ENCODE measurements at places on chromosomes 11 and 22.

DNA sequence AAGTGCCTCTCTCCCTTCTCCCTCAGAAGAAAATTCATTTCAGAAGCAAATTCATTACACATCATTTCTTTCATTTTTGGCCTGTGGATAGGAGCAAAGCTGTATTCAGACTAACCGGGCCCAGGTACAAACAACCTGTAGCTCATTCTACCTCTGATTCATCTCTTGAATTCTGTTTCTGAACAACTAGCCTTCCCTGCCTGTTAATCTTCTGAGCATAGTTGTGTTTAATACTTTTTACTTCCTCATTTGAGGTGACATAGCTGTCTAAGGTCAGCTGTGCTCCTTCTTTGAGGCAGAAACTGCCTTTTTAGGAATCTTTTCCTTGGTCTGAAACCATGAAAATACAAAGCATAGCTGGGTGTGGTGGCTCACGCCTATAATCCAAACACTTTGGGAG is 12.6 kb upstream of the IL18BP start:
- peak; percentile 25 for DNase-seq

DNA sequence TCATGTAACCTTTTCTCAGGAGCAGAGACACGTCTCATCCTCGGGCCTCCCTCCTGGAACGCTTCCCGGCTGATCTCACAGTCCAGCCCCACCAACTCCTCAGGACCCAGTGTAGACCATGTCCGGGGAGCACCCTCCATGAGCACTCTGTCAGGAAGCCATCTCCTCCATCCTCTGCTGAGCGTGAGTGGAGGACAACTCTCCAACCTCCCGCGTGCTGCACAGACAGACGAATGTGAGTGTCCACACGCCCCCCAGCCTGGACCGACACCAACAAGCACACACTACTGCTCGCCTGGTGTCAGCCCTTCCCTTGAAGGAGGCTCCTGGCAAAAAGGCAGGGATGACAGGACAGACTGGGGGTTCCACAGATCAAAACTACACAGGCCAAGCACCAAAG is 86.6 kb downstream of the SHANK2 start:
- no peak for DNase-seq

- no peak for DNase-seq
Measured at GRCh38 chr11:73267906-73268540, 4.1 kb upstream of the P2RY6 start.

DNA sequence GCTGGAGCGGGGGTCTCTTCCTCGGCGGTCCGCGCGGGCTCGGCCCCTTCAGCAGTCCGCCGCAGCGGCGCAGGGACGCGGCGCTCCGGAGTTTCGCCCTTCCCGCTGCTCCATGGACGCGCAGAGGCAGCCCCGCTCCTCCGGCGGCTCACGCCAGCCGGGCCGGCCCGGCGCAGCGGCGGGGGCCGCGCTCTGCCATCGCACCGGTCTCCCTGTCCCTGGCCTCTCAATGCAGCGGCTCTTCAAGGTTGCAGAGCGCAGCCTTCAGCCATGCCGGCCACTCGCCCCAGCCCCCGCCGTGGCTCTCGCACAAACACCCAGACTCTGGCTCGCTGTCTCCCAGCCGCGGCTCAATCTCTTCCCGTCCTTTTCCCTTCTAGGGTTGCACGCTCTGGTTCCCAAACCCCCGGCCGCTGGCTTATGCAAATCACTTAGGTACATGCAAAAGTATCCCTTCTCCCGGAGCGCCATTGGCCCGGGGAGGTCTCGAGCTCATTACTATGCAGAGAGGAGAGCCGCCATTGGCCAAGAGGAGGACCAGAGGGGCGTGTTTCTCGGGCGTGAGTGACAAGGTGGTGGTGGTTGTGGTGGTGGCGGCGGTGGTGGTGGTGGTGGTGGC is at the start of gene LGR4:
LGR4 (minus strand) TSS at position 393 of the 619 bp plus-strand sequence. CDS start 488 bp downstream, outside the sequence.
- peak; percentile 96 for DNase-seq

GRCh38 chr22:37672206-37672919 is 3.1 kb upstream of the LGALS1 start:
- DNase-seq = no peak

- peak; percentile 54 for DNase-seq
Measured at GRCh38 chr11:62122076-62122475, 1.7 kb upstream of the INCENP start.

DNA sequence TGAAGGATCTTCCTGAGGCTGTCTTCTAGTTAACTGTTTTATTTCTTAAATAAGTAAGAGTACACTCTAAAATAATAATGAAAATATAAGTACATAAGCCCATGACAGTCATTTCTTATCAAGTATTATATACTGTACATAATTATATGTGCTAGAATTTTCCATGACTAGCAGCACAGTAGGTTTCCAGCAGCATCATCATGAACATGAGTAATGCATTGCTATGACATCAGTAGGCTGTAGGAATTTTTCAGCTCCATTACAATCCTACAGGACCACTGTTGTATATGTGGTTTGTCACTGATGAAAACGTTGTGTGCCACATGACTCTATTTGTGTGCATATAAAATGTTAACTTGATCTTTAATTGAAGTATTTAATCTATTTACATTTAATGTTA is 22.0 kb downstream of the ZNF202 start:
- DNase-seq = no peak

DNA sequence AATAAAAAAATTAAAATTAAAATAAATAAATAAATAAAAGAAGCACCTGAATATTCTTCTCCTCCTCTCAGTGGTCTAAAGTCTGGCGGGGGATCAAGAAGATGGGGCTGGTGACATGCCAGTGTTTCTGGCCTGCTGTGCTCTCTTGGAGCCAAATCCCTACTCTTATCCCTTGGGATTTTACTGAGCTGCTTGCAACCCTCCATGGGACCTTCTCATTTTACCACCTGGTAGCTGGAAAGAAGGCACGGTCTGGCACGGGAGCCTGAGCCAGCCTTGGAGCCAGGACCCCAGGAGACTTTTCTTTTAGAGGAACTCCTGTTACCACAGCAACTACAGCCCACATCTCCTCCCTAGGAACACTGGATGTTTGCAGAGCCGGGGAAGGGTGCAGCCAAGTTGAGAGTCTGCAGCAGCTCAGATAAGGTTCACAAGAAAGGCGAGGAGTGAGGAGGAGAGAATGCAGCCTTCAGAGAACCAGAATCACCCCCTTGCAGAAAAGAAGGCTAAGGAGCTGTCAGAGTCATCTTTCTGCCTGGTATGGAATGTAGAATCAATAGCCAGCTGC is 21.4 kb downstream of the CD6 start:
- DNase-seq = no peak

- peak; percentile 66 for DNase-seq
Measured at GRCh38 chr11:104254347-104254746, 90.4 kb upstream of the PDGFD start.

DNA sequence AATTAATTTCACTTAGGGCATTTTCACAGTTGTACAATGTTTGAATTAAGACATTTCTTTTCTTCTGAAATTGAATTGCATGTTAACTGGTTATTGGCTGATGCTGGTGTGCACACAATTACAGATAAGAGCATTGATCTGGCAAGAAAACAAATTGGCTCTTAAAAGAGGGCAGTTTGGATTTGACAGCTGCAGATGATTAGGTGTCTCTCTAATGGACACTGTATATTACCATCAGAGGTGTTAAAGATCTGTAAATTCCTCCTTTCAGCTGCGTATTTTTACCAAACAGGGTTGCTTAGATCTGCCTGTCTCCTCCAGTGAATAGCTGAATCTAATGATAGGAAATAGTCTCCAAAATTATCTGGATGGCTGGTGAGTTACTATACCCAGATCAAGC is 198.5 kb downstream of the BLID start:
- no peak for DNase-seq

- no peak for DNase-seq
Measured at GRCh38 chr11:40170078-40170477, 1289.4 kb downstream of the LRRC4C start.

DNA sequence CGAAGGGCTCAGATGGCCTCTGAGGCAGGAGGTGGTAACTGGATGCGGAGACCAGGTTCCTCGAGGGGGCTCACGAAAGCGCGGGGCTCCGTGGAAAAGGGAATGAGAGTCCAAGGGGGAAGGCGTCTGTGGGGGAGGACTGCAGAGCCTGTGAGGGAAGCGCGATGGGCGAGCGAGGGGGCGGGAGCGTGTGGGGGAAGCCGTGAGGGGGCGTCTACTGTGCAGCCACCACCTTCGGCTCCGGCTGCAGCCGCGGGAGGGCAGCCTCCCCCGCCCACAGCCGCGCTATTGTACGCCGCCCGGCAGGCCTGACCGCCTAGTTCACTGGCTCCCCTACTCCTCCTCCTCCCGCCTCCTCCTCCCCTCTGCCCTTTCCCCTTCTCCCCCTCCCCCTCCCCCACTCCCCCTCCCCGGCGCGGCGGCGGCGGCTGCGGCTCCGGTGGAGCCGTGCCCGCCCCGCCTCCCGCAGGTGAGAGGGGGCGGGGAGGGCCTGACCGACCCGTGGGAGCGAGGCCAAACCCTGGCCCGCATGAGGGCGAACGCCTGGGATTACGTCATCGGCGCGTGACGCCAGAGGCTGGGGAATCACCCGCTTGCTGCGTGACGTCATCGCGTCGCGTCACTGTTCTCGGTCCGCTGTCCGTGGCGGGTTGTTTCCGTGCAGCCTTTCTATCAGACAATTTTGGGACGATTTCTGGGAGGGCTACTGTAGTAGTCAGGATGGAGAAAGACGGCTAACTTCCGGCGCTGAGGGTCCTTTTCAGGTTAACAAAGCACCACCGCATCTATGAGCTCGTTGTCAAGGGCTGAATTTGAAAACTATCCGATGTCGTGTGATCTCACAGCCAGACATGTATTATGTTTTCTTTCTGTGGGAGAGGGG is at the start of gene PAK1:
PAK1 (minus strand) TSS at position 294 of the 883 bp plus-strand sequence. CDS start 81,574 bp downstream, outside the sequence.
- peak; percentile 91 for DNase-seq

- DNase-seq = peak; percentile 64
Measured at GRCh38 chr11:3203221-3204043, 15.2 kb downstream of the MRGPRG start.

DNA sequence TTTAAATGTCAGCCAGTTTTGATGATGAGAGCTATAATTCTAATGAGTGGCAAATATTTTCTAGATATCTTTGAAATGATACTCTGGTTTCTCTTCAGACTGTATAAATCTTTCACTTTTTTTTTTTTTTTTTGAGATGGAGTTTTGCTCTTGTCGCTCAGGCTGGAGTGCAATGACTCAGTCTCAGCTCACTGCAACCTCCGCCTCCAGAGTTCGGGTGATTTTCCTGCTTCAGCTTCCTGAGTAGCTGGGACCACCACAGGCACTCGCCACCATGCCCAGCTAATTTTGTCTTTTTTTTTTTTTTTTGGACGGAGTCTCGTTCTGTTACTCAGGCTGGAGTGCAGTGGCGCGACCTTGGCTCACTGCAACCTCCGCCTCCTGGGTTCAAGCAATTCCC is 113.6 kb downstream of the TEAD1 start:
- no peak for DNase-seq

- DNase-seq = no peak
Measured at GRCh38 chr11:11481371-11481770, 128.3 kb upstream of the CSNK2A3 start.

GRCh38 chr11:134623711-134624110 is 211.7 kb upstream of the B3GAT1 start:
- no peak for DNase-seq

GRCh38 chr22:47967831-47968230 is 1205.4 kb downstream of the TBC1D22A start:
- DNase-seq = no peak

DNA sequence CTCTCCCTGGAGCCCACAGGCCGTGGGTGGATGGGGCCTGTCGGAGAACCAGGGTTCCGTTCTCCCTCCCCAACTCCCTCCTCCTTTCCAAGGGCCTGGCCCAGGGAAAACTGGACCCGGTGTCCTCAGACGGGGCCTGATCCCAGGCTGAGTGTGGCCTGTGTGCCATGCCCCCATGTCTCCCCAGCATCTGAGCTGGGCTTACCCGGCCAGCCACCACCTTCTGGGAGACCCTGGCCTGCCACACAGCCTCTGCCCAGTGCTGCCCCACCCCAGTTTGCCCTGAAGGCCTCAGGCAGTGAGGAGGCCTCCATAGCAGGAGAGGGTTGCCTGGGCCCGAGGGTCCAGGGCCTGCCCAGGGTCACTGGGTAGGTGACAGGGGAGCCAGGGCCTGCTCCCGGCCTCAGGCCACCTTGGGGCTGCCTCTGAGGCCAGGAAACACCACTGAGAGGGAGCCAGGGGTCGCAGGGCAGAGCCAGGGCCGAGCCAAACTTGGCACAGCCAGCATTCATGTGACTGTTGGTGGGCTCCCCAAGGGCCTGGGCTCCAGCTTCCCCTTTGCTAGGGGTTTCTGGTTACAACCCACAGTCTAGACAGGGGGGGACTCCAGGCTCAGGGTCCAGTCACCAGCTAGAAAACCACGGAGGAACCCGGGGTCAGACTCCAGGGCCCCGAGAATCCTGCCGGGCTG is 590 bp upstream of the IFITM10 start:
- DNase-seq = peak; percentile 45

DNA sequence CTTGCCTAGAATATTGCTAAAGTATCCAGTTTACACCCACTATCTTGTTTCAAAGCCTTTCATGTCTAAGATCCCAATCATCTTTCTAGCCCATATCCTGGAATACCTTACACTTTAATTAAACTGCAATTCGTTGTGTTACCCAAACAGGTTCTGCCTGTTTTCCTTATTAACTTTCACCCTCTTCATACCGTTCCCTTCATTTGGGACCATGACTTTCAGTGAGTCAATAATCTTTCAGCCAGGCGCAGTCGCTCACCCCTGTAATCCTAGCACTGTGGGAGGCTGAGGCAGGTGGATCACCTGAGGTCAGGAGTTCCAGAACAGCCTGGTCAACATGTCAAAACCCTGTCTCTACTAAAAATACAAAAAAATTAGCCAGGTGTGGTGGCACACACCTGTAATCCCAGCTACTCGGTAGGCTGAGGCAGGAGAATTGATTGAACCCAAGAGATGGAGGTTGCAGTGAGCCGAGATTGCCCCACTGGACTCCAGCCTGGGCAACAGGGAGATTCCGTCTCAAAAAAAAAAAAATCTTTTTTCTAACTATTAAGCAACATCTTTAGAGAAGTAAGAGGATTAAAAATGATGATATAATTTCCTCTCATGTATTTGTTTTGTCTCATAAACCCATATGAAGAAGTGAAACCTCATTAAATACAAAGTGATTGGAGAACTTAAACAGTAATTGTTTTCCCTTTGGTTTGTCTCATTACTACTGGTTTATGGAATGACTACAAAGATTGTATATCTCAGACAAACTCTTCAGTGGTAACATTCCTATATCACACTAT is 20.7 kb downstream of the DMC1 start:
- peak; percentile 30 for DNase-seq

GRCh38 chr11:73187854-73188253 is 30.2 kb upstream of the P2RY2 start:
- DNase-seq = no peak

DNA sequence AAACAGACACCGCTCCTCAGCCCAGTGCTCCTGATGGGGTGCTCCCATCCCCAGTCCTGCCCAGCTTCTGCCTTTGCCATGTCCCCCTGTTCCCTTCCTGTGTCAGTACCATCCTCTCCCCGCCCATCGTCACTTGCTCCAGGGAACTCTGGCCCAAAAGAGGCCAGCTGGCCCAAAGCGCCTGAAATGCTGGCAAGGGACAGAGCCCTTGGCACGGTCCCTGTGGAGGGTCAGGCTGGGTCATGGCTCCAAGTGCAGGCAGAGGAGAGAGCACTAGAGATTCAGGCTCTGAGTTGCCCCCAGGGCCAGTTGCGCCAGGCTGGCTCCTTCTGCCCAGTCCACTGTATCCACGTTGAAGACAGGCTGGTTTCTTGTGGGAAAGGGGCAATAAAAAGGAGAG is 8.4 kb upstream of the HDHD5 start:
- DNase-seq = no peak

- DNase-seq = no peak
Measured at GRCh38 chr11:28417601-28418323, 309.6 kb downstream of the METTL15 start.

Measured in NB4 (cell line).